Activated CD4-positive, alpha-beta T cell treated with anti-CD3 and anti-CD28 coated beads, Interleukin-2, amount 50 U/mL, for 1 hour (primary cell): ENCODE measurements at places on chromosomes 7 and 10.
A peak's percentile ranks its signal among the peaks of the same experiment; 100 is the strongest.

- no peak for DNase-seq
These were observed 8.8 kb upstream of the GRB10 start for GRCh38 chr7:50791363-50791937.

GRCh38 chr10:3136763-3137611, 35.6 kb downstream of the PITRM1 start:
- no peak for DNase-seq

- no peak for DNase-seq
These were observed 60.9 kb upstream of the CAMK2B start for GRCh38 chr7:44386139-44386913.

DNA sequence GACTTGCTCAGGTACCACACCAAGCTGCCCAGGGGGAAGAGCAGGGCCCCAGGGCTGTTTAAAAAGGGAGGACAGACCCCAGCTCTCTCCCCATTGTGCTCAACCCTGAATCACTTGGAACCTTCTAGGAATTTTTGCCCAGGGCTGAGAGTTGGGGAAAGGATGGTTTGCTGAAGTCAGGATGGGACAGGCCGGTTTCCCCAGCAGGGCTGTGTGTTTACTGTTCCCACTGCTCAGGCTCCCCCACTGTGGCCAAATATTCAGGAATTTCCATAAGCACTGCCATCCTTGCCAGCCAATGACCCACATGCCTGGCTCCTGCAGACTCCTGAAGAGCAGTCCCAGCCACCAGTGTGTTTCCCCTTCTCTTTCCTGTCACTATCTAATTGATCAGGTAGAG, 120.7 kb downstream of the WDFY4 start:
- DNase-seq, result no peak

- DNase-seq, result no peak
These were observed 34.6 kb upstream of the CC2D2B start for GRCh38 chr10:95873139-95873538.

DNA sequence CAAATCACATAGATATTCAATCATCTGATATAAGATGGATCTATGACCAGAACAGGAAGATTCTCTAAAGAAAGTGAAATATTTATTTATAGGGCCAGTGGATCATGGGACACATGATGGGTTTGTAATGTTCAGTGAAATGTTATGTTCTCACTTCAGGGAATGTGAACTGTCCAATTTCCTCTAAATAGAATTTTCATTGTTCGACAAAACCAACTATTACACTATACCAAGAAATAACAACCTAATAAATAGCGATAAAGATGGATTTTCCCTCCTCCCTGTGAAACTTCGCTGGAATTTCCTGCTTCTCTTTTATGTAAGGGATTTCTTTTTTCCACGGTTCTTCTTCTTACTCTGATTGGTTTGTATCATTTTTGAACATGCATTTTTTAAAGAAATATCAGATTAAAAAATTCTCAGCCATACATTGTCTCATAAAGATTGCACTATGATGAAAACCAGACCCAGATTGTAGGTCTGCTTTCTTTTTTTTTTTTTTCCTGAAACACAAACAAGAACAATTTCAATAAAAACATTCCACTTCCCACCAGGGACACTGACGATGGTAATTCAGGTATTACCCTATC, 139.8 kb upstream of the ZEB1 start:
- no peak for DNase-seq

- no peak for DNase-seq
These were observed 96.5 kb downstream of the CAMK1D start for GRCh38 chr10:12445701-12446334.

DNA sequence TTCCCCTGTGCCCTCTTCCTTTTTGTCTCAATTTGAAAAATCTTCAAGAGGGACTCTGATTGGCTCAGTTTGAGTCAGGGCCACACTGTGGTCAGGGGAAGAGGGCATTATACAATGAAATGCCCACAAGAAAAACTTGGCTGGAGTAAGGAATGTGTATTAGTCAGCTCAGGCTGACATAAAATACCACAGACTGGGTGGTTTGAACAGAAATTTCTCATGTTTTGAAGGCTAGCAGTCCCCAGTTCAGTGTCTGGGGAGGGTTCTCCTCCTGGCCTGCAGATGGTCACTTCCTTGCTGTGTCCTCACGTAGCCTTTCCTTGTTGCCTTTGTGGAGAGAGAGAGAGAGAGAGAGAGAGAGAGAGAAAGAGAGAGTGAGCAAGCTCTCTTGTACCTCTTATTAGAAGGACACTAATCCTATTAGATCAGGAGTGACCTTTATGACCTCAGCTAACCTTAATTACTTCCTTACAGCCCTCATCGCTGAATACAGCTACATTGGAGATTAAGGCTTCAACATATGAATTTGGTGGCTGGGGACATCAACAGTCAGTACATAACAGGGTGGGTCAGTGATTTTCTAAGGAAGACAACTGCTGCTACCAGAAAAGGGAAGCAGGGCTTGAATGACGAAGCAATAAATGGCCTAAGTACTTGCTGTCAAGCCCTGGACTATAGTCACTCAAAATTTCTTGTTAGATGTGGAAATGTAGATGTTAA, 25.8 kb upstream of the FAM13C start:
- no peak for DNase-seq

- peak; percentile 38 for DNase-seq
These were observed 47.6 kb upstream of the ITGB1 start for GRCh38 chr10:33005322-33006301.

GRCh38 chr10:115093776-115094408, 727 bp downstream of the ATRNL1 start:
- DNase-seq, result peak; percentile 0

GRCh38 chr10:63699785-63700613, 178.8 kb downstream of the REEP3 start:
- DNase-seq, result no peak

DNA sequence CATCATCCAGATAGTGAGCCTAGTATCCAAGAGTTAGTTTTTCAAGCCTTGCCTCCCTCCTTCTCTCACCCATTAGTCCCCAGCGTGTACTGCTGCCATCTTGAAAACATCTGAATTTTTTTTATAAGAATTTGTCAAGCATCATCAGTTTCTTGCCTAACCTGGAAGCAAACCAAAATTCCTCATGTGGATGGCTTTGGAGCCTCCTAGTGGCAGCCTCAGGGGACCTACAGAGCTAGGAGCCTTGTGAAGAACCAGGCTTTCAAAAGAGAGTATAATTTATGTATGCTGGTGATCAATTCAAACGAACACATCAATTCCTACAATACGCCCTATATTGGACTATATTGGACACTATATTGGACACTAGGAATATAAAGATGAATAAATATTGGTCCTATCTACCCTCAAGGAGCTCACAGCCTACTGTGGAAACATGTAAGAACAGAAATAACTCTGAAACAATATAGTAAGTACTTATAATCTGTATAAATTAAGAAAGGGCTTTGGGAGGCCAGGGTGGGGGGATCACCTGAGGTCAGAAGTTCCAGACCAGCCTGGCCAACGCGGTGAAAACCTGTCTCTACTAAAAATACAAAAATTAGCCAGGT, 63.4 kb downstream of the HPSE2 start:
- DNase-seq, result no peak

GRCh38 chr7:8360564-8361153, 72.8 kb upstream of the NXPH1 start:
- no peak for DNase-seq
